D721Med (cell line): ENCODE measurements at places on chromosomes 5 and 9.

DNA sequence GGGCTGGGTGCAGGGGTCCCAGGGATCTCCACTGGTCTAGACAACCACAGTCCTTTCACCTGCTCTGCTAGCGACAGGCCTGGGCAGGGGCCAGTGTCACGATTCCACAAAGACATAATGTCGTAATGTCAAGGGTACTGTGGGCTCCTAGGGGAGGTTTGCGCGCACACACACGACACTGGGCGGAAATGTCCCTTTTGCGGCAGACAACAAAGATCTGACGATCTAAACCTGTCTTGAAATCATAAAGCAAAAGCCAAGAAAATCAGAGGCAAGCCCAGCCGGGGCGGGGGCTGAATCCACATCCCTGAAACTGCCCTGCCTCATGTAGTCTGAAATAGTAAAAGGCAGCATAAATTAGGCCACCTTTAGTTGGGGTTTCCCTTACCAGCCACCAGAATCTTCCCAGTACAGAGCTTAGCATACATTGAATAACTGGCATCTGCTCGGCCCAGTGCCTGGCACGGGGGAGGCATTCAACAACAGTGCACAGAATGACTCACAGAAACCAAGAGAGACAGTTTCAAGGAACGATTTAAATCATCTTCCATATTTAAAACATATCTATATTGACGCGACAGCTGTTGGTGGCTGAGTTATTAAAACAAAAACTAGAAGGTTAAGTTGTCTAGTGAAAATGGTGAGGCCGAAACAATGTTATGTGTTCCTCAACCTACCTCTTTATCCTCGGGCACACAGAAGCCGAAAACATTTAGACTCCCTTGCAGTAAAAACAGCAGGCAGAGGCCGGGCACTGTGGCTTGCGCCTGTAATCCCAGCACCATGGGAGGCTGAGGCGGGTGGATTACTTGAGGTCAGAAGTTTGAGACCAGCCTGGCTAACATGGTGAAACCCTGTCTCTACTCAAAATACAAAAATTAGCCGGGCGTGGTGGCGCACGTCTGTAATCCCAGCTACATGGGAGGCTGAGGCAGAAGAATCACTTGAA is 151.0 kb downstream of the MYO10 start:
- DNase-seq = no peak

- no peak for DNase-seq
Measured at GRCh38 chr5:120874081-120874862, 410.2 kb downstream of the PRR16 start.

GRCh38 chr5:35317586-35317985 is 87.3 kb upstream of the PRLR start:
- no peak for DNase-seq

DNA sequence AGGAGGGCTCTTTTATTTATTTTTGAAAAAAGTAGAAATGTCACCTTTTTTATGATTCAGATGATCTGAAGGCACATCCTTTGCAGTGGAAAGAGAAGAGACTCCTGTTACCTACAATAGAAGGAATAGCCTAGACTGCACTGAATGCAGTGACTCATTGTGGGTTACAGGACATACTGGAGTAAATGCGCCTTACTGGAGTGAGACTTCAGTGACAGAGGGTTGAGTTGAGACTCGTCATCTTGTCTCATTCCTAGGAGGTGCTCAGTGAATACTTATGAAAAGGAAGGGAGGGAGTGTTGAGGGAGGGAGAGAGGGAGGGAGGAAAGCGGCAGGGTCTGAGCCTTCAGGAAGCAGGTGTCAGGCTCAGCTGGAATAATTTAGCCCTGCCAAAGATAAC is 25.2 kb downstream of the ANKRA2 start:
- DNase-seq = no peak

GRCh38 chr9:73149371-73150067 is 2.1 kb upstream of the ANXA1 start:
- DNase-seq = no peak
